Brain microvascular endothelial cell (primary cell): ENCODE measurements at places on chromosomes 5 and 9.
A peak's percentile ranks its signal among the peaks of the same experiment; 100 is the strongest.

DNA sequence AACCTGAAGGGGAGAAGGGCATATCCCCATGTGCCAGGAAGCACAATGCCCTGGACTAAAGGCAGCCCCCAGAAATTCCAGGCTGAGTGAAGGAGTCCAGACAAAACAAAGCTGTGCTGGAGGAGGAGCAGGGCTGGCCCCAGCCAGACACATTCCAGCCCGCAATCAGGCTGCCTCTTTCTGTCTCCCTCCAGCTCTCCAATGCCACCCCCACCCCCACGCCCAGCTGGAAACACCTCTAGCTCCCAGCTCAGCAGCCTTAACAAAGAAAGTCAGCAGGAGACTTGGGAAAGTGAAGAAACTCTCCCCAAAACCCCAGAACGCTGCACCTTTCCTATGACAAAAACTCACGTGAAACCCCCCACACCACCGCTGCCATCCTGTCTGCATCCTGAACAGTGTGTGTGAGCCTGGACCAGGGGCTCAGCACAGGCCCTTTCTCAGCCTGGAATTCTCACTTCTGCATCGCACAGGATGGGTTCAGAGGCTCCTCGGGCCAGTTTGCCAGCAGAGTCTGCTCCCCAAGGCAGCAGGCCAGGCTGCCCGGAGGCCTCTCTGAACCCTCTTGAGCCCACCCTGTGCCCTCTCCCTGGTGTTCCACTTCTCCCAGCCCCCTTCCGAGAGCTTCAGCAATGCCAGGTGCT, 96.2 kb upstream of the ICE1 start:
- no peak for DNase-seq

- DNase-seq, result no peak
These were observed 90.3 kb downstream of the ANKRD55 start for GRCh38 chr5:56142614-56143372.

DNA sequence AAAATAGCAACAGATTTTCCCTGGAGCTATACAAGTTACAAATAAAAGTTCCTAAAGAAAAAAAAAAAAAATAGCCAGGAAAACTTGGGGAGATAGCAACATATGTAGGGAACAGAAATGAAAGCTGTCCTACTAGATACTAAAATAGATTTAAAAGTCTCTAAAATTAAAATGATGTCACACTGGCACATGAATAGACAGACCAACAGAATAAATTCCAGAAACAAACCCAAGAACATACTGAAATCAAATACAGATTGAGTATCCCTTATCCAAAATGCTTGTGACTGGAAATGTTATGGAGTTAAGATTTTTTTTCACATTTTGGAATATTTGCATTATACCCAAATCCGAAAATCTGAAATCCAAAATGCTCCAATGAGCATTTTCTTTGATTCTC, 23.8 kb downstream of the GOLPH3 start:
- no peak for DNase-seq

GRCh38 chr5:8913522-8913921, 632.4 kb downstream of the SEMA5A start:
- DNase-seq, result no peak

- DNase-seq, result no peak
These were observed 104.7 kb upstream of the PRRC1 start for GRCh38 chr5:127412698-127413097.

- DNase-seq, result no peak
These were observed 136.4 kb downstream of the CACNA1B start for GRCh38 chr9:138013836-138014562.

- DNase-seq, result no peak
These were observed 76.7 kb downstream of the GRAMD2B start for GRCh38 chr5:126499853-126500342.

GRCh38 chr9:99594056-99594780, 227.5 kb upstream of the NR4A3 start:
- DNase-seq, result no peak

GRCh38 chr5:43627028-43627427, 24.0 kb downstream of the NNT start:
- DNase-seq, result peak; percentile 62

- no peak for DNase-seq
These were observed 329 bp downstream of the CDC23 start for GRCh38 chr5:138212828-138213160.

DNA sequence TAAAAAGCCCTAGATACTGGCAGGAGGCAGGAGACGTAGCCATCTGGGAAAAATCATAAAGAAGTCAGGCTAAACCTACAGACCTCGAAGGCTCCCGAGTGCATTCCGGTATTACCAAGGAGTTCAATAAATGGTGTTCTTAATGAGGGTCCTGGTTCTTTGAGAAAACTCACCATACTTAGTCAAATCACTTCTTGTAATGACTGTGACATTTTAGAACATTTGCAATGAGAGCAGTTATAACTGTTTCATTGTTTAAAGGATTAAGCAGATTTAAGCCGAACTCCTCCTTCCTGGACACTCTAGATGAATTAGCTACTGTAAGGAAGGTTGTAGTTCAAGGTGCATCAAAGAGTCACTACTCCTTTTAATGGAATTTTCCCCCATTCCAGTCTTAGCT, 67.8 kb downstream of the EFNA5 start:
- DNase-seq, result no peak

DNA sequence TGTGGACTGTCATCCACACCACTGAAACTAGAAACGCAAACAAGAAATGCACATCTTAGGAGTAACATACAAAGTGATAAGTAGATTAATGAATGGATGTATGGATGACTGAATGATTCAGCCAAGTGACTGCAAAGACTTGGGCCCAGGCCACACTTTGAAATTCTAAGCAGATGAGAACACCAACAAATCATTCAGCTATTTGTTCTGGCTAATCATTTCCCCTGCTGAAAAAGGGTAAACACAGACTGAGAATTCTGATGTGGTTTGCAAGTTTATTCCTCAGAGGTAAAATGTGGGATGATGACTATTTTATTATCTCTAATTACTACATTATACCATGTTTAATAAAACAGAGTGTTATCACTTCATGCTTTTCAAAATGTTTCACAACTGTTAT, 163.2 kb upstream of the ADAMTS16 start:
- DNase-seq, result no peak

DNA sequence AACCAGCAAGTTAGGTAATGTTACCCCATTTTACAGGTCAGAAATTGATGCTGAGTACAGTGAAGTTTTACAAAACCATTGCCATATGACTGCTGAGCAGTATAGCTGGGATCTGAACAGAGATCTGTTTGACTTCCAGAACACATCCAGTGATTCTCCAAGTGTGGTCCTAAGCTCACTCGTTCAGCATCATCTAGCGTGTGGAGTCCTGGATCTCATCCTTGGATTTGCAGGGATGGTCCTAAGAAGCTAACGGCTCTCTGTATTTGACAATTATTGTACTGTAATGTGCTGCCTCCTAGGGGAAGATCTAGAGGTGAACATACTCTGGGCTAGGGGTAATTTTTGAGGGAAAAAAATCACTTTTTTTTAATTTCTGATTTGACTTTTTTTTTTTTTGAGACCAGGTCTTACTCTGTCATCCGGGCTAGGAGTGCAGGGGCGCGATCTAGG, 1.4 kb downstream of the SLC26A2 start:
- DNase-seq, result peak; percentile 53

DNA sequence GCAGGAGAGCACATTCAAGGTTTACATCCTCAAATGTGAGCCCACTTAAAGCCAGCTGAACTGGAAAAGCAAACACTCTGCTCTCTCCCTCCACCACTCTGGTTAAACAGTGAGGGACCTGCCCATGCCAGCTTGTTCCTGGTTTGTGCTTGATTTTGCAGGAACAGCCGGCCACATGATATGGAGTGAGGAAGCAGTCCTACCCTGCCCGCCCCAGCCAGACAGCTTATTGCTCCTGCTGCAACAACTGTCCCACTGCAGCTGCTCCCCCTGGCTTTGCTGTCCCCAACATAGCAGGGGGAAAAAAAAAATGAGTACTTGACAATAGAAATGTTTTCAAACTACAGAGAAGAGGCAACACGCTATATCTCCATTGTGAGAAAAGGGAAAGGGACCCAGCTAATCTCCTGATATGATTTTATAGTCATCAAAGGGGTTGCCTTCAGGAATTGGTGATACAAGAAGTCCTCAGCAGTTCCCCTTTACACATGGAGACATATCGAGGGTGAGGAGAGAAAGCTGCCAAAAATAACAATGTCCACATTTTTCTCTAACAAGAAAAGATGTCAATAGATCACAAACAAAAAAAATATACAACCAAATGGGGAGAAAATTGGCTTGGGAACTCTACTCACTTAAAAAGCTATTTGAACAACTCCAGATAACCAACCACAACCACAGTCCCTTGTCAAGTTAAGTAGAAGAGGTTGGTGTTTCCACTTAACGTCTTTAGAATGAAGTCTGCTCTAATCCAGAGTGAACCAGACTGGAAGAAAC, 4.6 kb downstream of the MYO10 start:
- DNase-seq, result no peak

- no peak for DNase-seq
These were observed 546.4 kb upstream of the ARRDC3 start for GRCh38 chr5:91929522-91929817.
